ENCODE measurements at places on chromosomes 7 and 10.
A peak's percentile ranks its signal among the peaks of the same experiment; 100 is the strongest.

GRCh38 chr10:1709161-1709560 lies 28.2 kb downstream of the ADARB2 start:
- no peak for DNase-seq

DNA sequence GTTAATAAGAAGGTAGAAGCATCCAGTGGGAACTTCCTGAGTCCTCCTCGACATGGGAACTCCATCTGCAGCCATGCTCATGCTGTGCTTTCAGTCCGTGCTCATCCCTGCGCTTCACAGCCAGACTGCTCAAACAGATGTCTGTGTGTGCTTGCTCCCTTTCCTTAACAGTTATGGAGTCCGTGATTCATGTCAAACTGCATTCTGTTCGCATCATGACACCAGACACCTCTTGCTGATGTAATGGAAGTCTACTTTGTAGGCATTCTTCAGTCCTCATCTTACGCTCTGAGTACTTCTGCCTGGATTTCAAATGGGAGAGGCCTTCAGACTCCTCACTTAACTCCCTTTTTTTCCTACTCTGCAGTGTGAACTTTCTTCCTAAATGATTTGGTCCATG lies 304.9 kb downstream of the SUGCT start:
- no peak for DNase-seq

- DNase-seq: no peak
These were observed 21.8 kb upstream of the EIF5AL1 start for GRCh38 chr10:79490400-79491142.

- no peak for DNase-seq
These were observed 141.9 kb upstream of the KLF6 start for GRCh38 chr10:3926675-3927525.

GRCh38 chr10:12873172-12873571 lies 128.3 kb downstream of the CCDC3 start:
- DNase-seq: no peak

DNA sequence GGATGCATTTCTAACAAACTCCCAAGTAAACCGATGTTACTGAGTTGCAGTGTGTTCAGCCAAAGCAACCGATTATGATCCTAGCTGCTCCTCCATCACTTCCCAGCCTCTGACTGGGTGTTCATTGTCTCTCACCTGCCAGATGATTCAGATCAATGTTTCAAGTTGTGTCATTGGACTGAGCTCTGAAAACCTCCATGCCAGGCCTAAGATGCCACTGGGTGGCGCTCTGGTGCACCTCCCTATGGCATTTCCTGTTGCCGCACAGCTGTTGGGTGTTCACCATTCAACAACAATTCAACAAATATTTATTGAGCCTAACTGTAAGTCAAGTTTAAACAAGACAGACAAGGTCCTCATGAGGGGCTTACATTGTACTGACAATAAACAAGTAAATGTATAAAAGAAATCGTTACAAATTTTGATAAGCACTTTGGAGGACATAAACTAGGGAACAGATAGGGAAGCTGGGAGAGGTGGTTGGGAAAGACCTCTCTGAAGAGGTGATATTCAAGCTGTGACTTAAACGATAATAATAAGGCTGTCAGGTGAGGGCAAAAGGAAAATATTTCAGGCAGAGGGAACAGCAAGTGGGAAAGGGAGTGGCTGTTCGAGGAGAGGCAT lies 22.8 kb downstream of the RGR start:
- peak; percentile 21 for DNase-seq

DNA sequence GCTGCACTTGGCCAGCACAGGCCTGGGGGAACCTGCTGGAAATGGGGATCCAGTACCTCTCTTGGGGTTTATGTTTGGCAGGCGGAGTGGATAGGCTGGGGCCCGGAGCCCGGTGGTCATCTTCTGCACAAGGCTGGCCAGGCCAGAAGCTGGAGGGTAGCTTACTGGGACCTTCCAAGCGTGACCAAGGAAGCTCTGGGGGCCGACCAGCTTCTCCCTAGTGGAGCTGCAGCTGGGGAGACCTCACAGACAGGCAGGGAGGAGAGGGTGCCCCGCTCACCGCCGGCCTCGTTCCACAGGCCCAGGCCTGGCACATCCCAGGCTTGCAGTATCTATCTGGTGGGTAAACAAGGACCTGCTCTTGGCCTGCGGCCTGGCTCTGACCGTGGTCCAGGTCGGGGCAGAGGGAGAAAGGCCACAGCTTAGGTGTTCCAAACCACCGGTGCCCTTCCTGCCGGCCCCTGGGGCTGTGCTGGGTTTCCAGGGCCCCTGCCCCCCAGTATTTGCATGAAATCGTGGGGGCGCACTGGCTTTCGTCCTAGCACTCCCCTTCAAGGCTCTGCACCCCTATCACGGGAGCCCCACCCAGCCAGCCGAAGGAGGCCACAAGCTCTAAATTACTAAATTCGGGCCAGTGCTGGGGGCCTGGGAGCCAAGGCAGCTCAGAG lies 1.5 kb upstream of the ELFN1 start:
- no peak for DNase-seq

- DNase-seq: peak; percentile 28
These were observed 70.9 kb upstream of the SAMD8 start for GRCh38 chr10:75040576-75040975.

Data from cerebellar cortex (tissue), 1 donor.